ENCODE measurements at places on chromosomes 1 and 21.

- no peak for DNase-seq
Measured at GRCh38 chr1:177053648-177054047, 110.9 kb downstream of the ASTN1 start.

DNA sequence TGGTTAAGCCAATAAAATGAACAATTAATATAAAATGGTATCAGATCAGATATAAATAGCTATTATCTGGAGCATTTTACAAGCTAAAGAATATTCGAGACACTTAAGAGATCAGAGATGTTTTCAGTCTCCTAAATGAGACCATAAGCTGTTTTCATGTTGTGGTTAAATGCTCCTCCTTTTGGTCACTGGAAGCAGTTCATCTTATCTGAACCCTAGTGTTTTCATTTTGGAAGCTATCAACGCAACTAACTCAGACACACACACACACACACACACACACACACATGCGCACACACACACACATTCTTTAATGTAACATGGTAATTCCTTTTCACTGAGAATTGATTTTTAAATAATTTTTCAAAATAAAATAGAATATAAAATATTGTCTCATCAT is 10.0 kb upstream of the LRRC8C start:
- DNase-seq: no peak

GRCh38 chr1:207983044-207983635 is 72.2 kb upstream of the CD34 start:
- DNase-seq: no peak

- no peak for DNase-seq
Measured at GRCh38 chr1:31799895-31800673, 15.7 kb downstream of the SPOCD1 start.

- DNase-seq: no peak
Measured at GRCh38 chr1:39499668-39500067, 8.2 kb downstream of the BMP8A start.

GRCh38 chr1:76835203-76835602 is 32.1 kb upstream of the ST6GALNAC5 start:
- no peak for DNase-seq

DNA sequence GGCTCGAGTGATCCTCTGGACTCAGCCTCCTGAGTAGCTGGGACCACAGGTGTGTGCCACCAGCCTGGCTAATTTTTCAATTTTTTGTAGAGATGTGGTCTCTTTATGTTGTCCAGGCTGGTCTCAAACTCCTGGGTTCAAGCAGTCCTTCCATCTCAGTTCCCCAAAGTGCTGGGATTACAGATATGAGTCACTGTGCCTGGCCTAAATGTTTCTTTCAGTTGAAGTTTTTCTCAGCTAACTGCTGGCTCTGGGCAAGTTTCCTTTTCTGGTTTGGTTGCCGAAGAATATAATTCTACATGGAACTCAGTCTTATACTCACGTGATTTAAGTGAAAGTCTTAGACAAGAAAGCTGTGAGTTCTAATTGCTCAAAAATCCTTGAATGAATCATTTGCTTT is 57.0 kb downstream of the SASS6 start:
- DNase-seq: no peak

GRCh38 chr1:94284476-94284875 is 47.1 kb upstream of the ARHGAP29 start:
- no peak for DNase-seq

DNA sequence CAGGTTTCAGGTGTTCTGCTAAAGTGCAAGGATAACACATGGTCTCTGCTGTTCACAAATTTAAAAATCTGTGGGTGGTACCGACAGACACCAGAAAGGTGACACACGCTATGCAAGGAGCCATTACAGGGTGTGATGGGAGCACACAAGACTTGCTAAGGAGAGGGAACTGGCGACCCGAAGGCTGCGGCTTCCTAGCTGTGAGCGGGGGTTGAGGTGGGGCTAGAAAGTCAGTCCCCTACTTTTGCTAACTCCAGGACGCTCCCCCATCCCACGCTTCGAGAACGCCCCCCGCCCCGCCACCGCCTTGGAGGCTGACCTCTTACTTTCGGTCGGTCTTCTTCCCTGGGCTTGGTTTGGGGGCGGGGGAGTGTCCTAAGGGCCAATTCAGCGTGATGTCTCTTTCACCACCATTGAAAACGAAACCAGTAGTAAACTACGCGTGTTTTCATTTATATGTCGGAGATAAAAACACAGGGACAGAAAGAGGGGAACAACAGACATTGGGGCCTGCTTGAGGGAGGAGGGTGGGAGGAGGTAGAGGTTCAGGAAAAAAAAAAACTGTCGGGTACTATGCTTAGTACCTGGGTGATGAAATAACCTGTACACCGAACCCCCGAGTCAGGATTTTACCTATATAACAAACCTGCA is 1.1 kb downstream of the CKS1B start:
- no peak for DNase-seq

- no peak for DNase-seq
Measured at GRCh38 chr1:48760857-48761256, 15.8 kb downstream of the BEND5 start.

GRCh38 chr1:208043691-208044181 is 132.8 kb upstream of the CD34 start:
- DNase-seq: no peak

DNA sequence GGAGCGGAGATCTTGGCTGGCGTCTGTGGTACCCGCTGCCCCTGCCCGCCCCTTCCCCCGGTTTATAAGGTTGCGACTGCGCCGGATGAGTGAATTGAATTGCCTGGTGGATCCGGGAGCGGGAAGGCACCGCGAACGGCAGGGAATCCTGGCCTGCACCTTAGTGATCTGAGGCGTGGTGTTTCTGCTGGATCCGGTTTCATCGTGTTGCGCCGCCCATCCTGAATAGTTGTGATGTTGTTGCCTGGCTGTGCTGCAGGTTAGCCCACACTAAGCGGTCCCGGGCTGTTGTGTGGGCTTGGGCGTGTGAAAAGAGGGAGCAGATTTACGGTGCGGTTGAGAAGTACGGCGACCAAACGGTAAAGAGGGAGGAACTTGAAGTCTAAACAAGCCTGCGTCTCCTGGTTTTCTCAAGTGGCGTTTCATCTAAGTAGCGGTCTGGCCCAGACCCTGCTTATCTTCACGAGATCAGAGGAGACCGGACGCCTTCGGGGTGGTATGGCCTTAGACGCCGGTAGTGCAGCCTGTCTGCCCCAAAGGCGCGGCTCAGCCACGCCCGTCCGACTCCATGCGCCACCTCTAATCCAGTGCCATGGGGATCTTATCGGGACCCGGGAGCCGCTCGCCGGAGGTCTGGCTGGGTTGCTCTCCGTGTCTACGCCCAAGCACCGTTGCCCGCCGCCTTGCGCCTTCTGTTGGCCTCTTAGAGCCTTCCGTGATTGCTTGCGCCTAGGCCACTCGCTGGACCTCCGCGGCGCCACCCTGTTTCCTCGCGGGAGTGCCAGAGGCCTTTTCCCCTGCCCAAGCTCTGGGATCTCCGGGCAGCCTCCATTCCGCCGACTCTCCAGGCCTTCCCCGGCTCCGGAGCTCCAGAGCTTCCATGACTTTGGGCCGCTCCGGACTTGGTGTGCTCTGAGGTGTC is 87.5 kb upstream of the RHOU start:
- DNase-seq: no peak

- no peak for DNase-seq
Measured at GRCh38 chr1:51316113-51316845, 14.1 kb downstream of the TTC39A start.

DNA sequence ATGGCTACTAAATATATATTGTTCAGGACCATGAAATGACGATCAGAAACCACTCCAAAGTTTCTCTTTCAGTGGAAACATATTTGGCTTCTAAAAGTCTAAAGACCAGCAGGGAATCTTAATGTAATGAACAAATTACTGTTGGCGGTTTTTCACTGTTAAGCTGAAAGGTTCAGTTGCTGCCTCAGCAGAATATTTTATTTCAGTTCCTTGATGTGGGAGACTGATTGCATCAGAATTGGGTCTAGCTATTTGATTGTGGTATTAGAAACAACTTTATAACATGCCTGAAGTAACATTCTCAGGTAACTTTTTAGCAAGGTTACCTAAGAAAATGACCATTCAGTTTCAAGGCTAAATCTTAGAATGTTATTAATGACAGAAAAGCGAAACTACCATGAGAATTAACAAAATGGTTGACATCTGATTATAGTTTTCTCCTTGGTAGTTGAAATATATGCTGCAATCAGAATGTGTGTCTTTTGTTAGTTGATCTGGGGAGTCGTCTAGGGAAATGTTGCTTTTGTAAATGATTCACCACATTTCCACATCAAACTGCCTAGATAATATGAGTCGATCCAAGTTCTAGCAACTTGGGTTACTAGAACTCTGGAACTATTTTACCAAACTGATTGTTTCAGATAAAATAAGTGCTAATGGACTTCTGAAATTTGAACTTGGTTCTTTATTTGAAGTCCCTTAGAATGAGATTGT is 200.4 kb downstream of the HMCN1 start:
- DNase-seq: no peak

GRCh38 chr1:183070923-183071618 is 47.9 kb downstream of the LAMC1 start:
- no peak for DNase-seq

DNA sequence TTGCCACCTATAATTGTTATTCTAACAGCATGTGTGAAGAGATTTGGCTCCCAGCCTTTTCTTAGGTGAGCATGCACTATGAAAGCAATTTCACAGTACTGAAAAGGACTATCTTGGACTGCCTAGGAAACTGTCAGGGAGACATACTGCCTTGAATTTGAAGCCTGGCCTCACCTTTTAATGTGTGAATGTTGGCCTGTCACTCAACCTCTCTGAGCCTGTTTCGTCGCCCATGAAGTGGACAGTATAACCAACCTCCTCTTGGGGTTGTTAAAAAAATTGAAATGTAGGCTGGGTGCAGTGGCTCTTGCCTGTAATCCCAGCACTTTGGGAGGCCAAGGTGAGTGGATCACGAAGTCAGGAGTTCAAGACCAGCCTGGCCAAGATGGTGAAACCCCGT is 20.4 kb upstream of the POU2F1 start:
- no peak for DNase-seq

DNA sequence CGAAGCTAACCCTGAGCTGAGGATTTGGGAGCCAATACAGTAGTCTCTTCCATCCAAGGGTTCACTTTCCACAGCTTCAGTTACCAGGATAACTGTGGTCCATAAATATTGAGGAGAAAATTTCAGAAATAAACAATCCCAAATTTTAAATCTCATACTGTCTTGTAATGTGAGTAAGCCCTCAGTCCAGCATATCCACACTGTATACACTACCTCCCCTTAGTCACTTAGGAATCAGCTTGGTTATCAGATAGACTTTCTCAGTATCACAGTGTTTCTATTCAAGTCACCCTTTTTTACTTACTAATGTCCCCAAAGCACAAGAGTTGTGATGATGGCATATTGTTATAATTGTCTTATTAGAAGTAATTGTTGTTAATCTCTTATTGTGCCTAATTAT is 102.3 kb upstream of the GNG12 start:
- no peak for DNase-seq

GRCh38 chr1:226394462-226394861 is 13.4 kb downstream of the PARP1 start:
- no peak for DNase-seq

- DNase-seq: no peak
Measured at GRCh38 chr1:151718011-151718431, 1.4 kb upstream of the CELF3 start.

DNA sequence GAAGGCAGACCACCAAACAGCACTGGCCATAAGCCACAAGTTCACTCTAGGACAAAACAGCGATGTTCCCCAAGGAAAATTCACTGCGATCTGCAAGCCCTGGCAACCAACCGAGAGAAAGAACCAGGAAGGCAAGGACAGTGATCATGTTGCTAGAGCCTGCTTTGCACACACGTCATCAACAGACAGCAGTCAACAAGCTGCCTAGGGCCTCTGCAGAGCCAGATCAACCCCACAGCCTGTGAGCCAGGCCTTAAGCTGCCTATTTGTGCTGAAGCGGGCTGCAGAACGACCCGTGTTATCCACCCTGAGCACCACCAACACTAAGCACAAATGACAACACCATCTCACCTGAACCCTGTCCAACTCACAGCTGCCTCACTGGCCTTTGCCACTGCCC is 6.2 kb upstream of the YRDC start:
- no peak for DNase-seq

- no peak for DNase-seq
Measured at GRCh38 chr1:178232949-178233348, 139.0 kb downstream of the RASAL2 start.

GRCh38 chr1:239308701-239309333 is 77.6 kb upstream of the CHRM3 start:
- DNase-seq: peak; percentile 25

- DNase-seq: no peak
Measured at GRCh38 chr1:219773775-219774174, 154.6 kb downstream of the SLC30A10 start.

DNA sequence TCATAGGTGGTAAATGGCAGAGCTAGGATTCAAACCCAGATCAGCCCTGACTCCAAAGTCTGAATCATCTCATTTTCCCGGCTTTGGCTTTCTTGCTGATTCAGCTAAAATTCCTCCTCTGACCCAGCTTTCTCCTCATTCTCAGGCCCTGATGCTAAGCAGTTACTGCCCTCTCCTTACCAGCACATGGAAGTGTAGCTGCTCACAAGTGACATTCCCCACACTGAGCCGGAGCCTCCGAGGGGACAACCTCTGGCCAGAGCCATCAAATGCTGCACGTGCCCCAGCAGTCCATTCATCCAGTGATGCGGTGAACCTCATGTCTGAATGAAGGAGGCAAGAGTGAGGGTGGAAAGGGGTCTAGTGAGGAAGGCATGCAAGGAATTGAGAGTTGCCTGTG is 11.1 kb downstream of the ITGA10 start:
- DNase-seq: no peak

GRCh38 chr1:183195142-183195574 is 9.1 kb downstream of the LAMC2 start:
- DNase-seq: no peak

DNA sequence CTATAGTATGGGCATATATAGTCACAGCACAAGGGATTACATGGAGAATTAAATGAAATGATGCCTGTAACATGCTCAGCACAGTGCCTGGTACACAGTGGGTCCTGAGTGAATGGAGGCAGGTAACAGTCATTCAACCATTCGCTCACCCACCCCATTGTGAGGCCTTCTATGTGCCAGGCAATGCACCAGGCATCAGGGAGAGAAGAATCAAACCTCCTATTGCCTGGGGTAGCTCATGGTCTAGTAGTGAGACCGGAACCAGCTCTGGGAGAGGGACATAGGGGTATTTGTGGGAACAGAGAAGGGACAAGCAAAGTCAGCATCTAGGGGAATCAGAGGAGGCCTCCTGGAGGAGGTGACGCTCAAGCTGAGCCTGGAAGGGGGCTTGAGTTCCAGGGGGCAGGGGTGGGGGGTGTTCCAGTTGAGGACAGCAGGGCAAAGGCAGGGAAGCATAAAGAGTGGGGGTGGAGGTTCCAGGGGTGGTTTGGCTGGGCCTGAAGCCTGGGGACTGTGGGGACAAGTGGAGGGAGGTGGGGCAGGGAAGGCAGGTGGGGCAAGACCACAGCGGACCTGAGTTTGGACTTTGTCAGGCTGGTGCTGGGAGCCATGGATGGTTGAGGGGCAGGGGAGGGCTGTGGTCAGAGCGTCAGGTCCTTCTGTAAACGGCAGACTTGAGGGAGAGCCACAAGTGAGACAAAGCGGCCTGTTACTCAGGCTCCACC is 591.6 kb downstream of the PTPRU start:
- DNase-seq: no peak

GRCh38 chr1:101282314-101283038 is 45.7 kb downstream of the S1PR1 start:
- DNase-seq: no peak

- DNase-seq: no peak
Measured at GRCh38 chr1:244221991-244222390, 170.9 kb downstream of the ZBTB18 start.

GRCh38 chr1:159906960-159907359 is 7.0 kb upstream of the CFAP45 start:
- no peak for DNase-seq

GRCh38 chr1:13911697-13912619 is 212.0 kb downstream of the PRDM2 start:
- no peak for DNase-seq
